ENCODE measurements at places on chromosomes 13 and 19.

- no peak for DNase-seq
Measured at GRCh38 chr19:43420954-43421353, 6.3 kb downstream of the TEX101 start.

- DNase-seq, result no peak
Measured at GRCh38 chr13:42815681-42816080, 34.3 kb downstream of the FAM216B start.

DNA sequence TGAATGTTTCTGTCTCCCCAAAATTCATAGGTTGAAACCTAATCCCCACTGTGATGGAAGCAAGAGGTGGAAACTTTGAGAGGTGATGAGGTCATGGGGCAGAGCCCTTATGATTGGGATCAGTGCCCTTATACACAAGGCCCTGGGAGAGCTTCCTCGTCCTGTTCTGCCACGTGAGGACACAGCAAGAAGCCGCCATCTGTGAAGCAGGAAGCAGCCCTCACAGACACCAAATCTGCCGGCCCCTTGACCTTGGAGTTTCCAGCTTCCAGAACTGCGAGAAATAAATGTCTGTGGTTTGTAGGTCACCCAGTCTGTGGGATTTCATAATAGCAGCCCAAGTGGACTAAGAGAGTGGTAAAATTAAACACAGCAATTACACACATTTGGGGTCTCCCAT lies 737.4 kb downstream of the UQCRFS1 start:
- DNase-seq, result no peak

- DNase-seq, result no peak
Measured at GRCh38 chr19:48102870-48103751, 7.5 kb downstream of the PLA2G4C start.

DNA sequence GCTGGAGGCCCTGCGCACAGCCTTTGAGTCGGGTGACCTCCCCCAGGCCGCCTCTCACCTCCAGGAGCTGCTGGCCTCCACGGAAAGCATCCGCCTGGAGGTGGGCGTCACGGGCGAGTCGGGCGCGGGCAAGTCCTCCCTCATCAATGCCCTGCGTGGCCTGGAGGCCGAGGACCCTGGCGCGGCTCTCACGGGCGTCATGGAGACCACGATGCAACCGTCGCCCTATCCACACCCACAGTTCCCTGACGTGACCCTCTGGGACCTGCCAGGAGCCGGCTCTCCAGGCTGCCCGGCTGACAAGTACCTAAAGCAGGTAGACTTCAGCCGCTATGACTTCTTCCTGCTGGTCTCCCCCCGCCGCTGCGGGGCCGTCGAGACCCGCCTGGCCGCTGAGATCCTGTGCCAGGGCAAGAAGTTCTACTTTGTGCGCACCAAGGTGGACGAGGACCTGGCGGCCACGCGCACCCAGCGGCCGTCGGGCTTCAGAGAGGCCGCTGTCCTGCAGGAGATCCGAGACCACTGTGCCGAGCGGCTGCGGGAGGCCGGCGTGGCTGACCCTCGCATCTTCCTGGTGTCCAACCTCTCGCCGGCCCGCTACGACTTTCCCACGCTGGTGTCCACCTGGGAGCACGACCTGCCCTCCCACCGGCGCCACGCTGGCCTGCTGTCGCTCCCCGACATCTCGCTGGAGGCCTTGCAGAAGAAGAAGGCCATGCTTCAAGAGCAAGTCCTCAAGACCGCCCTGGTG lies 2.9 kb downstream of the IRGC start:
- DNase-seq, result no peak

GRCh38 chr13:70255406-70255991 lies 147.2 kb upstream of the KLHL1 start:
- DNase-seq, result no peak

DNA sequence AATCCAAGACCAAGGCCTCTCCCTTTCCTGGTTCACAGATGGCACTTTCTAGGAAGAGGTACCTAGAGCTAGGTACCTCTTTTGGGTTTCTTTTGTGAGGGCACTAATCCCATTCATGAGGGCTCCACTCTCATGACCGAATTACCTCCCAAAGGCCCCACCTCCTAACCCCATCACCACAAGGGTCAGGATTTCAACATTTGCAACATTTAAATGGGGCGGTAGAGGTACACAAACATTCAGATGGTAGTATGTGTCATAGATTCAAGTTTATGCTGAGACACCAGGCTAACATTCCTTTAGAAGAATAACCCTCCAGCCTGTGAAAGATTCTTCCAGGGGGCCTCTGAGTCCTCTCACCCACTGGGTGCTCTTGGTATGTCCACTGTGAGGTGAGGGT lies 116.3 kb downstream of the FOXO1 start:
- DNase-seq, result no peak

- DNase-seq, result no peak
Measured at GRCh38 chr19:37309834-37310575, 60.9 kb upstream of the ZNF527 start.

DNA sequence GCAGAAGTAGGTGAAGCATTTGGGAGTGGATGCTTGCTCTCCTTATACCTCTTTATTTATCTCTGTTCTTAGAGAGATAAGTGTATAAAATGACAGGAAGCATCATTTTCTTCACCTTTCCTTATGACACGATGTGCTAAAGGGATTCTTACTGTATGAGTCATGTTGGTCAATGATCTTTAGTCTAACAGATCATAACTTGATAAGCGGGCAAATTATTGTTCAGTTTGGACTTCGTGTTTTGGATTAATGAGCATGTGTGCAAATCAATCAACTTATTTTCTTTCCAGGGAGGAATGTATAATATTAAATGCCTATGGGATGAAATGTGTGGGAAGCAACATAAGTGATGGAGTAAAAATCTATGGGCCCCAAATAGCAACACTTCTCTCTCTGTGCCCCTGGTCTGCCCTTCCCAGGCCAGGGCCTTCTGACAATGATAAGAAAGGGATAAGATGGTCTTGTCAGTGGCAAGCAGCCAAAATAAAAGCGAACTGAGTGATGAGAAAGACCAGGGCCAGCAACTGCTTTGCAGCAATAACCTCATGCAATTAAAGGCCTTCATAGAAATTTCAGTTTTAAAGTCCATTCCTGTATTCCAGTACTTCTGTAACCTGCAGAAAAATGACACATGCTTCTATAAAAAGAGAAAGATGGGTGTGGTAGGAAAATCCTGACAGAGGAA lies 61.4 kb downstream of the SLC10A2 start:
- no peak for DNase-seq

GRCh38 chr19:46134527-46134926 lies 10.0 kb upstream of the IGFL3 start:
- no peak for DNase-seq

DNA sequence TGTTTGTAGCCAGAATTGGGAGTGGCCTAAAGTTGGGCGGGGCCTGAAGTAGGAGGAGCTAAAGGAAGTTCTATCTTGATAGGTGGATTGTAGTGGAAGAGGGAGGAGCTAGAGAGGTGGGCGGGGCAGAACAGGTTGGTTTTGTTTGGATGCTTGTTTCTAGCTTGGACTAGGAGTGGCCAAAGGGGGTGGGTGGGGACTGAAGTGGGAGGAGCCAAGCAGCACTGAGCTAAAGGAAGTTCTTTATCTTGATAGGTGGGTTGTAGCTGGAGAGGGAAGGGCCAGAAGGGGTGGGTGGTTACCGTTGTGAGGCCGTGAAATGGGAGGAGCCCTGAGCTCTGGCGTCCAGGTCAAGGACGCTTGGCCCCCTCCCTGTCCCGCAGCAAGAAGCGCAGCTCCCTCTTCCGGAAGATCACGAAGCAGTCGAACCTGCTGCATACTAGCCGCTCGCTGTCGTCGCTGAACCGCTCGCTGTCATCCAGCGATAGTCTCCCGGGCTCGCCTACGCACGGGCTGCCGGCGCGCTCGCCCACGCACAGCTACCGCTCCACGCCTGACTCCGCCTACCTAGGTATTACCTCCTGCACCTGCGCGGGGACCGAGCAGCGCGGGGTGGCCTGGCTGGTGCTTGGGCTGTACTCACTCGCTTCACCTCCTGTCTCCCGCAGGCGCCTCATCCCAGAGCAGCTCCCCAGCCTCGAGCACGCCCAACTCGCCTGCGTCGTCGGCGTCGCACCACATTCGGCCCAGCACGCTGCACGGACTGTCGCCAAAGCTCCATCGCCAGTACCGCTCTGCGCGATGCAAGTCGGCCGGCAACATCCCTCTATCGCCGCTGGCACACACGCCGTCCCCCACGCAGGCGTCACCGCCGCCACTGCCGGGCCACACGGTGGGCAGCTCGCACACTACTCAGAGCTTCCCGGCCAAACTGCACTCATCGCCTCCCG lies 8.0 kb downstream of the DNASE2 start:
- peak; percentile 64 for DNase-seq

DNA sequence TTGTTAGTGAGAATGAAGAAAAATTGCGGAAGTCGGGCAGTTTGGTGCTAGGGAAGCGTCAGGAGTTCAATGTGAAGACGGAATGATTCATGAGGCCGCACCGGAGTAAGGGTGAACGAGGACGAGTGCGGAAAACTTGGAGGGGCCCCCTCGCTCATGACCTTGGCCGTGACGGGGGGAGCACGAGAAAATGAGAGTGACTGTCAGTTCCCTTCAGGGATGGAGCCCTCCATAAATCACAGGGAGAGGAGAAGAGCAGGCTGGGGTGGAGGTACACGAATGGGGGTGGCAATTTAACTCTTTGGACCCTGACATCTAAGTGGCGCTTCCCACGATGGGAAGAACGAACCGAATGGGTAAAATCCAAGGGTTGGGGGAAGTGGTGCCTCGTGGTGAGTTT lies 486.4 kb downstream of the TSHZ3 start:
- no peak for DNase-seq

DNA sequence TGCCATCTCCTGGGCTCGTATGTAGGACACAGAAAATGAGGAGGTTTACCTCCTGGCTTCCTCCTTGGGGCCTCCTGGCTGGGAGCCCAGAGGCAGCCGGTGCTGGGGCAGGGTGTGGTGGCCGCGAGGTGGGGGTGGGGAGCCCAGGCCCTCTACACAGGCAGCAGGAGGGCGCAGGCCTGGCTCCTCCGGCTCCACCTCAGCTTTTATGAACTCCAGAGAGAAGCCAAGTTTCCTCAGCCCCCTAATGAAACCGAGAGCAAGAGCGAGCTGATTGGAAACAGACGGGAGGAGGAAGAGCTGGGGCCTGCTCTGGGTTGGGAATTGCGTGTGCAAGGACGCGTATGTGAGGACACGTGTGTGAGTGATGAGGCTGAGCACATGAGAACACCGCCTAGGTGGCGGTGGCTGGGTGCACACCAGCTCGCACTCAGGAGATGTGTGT lies 23.1 kb downstream of the LYL1 start:
- DNase-seq, result peak; percentile 80

DNA sequence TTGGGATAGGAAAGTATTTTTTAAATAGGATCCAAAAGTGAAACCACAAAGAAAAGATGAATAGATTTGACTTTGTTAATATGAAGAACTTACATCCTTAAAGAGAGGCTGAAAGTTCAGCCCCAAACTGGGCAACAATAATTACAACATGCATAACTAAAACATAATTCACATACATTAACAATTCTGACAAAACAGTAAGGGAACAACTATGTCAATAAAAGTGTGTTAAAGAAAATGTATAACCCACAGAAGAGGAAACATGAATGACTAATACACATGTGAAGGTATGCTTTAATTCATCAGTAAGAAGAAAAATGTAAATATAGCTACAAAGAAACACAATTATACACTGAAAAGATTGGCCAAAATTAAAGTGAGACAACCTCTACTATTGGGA lies 1597.6 kb upstream of the MIR17HG start:
- no peak for DNase-seq

DNA sequence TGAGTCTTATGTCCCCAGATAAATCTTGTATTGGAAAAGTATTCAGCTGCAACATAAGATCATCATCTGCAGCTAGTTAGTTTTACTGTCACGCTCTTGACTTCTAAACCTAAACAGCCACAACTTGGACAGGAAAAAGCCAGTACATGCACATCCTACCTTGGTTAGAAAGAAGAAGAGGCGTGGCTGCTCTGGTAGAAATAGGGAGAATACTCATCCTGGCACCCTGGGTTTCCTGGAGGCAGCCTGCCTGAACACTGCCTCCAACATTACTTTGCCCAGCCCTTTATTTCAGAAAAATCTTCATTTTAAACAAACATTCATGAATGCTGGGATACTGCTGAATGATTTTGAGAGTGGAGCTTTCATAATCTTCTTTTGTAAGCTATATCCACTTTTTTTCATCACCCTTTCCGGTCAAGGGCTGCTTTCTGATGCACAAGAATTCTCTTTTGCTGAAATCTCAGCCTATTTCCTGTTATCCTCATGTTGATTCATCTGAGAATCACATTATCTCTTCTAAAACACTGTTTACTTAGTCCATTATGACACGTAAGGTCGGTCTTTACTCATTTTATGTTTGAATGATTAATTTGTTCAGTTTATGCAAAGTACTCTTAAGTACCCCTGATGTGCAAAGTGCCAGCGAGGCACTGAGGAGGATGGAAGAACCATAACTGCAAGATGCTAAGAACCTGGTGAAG lies 55.2 kb downstream of the STARD13 start:
- no peak for DNase-seq

DNA sequence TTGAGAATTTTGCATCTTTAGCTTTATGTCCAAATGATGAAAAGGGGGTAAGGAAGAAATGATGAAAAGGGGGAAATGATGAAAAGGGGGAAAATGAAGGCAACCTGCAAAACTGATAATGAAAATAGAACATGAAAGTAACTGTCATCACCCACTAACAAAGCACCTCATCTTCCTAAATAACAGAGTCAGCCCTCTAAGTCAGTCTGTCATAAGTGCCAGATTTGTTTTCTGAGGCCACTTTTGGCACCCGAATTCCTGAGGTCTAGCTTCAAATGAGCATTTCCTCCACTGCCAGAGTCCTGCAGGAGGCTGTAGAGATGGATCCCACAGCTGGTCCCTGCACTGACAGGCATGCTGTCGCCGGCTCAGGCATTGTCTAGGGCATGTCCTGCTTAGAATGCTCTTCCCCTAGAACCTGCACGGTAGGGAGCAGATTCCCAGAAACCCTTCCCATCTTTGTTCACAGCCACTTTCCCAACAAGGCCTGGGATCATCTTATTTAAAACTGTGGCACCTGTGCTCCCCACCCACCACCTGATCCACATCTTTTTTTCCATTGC lies 25.3 kb downstream of the RAP2A start:
- DNase-seq, result no peak

GRCh38 chr13:102487330-102487729 lies 85.5 kb upstream of the FGF14 start:
- no peak for DNase-seq

GRCh38 chr19:18469069-18469846 lies 31.3 kb upstream of the ISYNA1 start:
- no peak for DNase-seq

DNA sequence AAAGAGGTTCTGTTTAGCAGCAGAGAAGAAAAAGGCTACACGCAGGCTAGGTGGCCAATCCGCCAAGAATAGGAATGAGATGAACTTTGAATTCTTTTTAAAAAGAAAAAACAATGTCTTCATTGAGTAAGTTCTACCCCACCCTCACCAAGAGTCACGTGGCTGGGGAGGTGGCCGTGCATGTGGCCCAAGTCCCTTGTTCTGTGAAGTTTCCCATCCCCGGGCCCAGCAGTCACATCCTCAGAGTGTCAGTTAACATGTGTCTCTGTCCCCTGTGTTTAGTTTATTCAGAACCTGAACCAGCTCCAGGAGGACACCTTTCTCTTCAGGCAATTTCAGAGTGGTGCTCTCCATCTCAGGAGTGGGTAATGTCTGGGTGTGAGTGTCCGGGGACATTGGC lies 57.1 kb upstream of the MCF2L start:
- DNase-seq, result no peak
